ENCODE measurements at places on chromosomes 11 and 22.

GRCh38 chr22:46381142-46381541 is 45.6 kb downstream of the TRMU start:
- no peak for DNase-seq

- peak; percentile 68 for DNase-seq
Measured at GRCh38 chr22:39153220-39153717, 789 bp upstream of the CBX7 start.

GRCh38 chr11:117807482-117808327 is 10.7 kb upstream of the DSCAML1 start:
- peak; percentile 92 for DNase-seq

- no peak for DNase-seq
Measured at GRCh38 chr11:5247472-5248192, 2.0 kb downstream of the HBG1 start.

GRCh38 chr11:117909611-117910382 is 19.4 kb downstream of the TMPRSS13 start:
- peak; percentile 61 for DNase-seq

GRCh38 chr22:36351921-36352802 is 35.6 kb downstream of the MYH9 start:
- peak; percentile 51 for DNase-seq

DNA sequence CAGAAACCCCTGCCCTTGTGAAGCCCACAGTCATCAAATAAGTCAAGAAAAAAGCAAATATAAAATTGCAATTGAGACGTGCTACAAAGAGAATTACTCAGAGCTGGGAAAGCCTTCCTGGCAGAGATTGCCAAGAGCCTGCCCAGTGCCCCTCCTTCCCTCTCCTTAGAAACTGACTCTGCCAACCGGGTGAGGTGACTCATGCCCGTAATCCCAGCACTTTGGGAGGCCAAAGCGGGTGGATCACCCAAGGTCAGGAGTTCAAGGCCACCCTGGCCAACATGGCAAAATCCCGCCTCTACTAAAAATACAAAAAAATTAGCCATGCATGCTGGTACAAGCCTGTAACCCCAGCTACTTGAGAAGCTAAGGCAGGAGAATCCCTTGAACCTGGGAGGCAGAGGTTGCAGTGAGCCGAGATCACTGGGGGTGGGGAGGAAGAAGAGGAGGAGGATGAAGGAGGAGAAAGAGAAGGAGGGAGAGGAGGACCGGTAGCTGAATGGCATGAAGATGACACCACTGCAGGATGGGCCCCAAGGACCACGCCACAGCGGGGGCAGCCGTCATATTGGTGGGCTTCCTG is 76.1 kb upstream of the RTL6 start:
- no peak for DNase-seq

DNA sequence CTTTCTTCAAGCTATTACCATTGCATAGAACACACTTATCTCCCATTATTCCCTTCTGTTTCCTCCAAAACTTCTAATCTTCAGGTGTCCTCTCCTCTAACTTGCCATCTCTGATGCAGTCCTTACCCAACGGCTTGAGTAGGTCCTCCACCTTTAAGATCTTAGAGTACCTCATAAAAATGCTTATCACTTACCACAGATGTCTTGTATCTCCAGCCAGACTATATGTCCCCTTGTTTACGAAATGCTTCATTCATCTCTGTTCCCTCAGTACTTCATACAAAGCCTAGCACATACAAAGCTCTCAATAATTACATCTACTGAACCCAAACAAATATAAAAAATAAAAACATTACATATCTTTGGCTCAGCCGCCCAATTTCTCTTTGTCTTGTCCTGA is 49.2 kb downstream of the PAK1 start:
- DNase-seq, result no peak

DNA sequence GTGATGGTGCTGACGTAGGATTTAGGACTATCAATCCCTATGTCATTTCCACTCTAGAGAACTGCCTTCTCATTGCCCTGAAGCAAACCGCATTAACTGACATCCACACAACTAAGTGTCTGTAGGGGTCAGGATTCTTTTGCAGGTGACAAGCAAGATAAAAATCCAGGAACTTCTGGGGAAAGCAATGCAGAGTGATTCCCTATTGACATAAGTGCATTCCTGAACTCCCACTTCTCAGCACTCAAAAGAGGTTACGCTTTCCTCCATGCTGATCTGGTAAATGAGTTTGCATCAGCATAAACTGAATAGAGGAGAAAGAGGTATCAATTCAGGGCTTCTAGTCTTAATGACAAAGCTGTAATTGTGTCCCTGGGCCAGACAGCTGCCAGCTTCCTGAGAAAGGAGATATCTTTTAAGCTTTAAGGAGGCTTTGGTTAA is 224.6 kb upstream of the ISX start:
- peak; percentile 68 for DNase-seq

DNA sequence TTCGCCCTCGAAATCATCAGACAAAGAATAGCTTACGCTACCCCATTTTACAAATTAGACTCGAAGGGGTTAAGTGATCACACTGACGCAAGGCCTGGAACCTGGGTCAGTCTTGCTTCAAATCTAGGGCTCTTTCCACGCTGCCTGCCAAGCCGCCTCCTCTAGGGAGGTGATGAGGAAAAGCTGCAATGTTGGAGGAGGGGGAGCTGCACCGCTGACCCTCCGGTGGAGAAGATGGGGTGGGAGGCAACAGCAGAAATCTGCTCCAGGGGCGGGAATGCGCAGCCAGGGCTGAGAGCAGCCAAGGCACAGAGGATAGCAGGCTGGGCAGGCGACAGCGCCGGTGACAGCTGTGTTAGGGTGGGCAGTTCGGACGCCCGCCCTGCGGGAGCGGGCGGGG is 595 bp downstream of the SYVN1 start:
- peak; percentile 61 for DNase-seq

- no peak for DNase-seq
Measured at GRCh38 chr11:132779497-132779896, 752.8 kb downstream of the OPCML start.

- no peak for DNase-seq
Measured at GRCh38 chr22:49521787-49522224, 305.9 kb downstream of the BRD1 start.

- DNase-seq, result no peak
Measured at GRCh38 chr11:128488471-128488870, 98.9 kb downstream of the ETS1 start.
